GM13976 (cell line): ENCODE measurements at places on chromosomes 1 and 21.
A peak's percentile ranks its signal among the peaks of the same experiment; 100 is the strongest.

GRCh38 chr1:176691251-176692228 is 228.6 kb downstream of the PAPPA2 start:
- DNase-seq: peak; percentile 35

DNA sequence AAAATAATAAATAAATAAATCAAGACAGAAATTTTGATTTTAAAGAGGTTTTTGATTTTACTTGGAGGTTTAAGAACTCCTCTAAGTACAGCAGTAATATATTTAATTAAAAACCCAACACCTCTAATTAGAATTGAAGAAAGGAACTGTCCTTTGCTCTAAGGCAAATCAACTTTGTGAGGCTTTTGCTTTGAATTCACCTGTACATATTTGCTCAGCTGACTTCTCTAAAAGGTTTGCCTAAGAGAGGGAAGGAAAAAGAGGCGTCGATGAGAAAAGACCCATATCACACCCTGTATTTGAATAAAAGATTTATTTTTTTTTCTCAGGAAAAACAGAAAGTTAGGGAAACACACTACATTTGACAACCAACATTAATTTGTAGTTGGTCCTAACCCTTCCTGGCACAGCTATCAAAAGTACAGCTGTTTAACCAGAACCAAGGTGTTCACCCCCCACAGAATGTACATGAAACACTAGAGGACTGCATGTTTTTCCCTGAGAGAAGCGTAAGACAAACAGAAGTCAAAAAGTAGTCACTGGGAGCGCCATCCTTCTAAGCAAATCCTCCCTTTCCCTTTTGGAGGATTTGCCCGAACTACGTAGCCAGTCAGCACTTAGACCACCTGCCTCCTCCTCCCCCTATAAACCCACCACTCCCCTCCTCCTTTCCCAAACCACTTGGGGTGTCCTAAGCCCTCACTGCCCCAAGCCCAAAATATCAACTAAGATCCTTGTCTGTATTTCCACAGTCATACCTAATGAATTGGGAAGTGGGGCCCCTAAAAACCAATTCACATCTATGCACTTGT is 4.9 kb downstream of the MCL1 start:
- no peak for DNase-seq

GRCh38 chr1:8816831-8817411 is 519 bp downstream of the RERE start:
- peak; percentile 41 for DNase-seq

GRCh38 chr1:1517973-1518620 is 6.1 kb downstream of the ATAD3A start:
- DNase-seq: no peak

DNA sequence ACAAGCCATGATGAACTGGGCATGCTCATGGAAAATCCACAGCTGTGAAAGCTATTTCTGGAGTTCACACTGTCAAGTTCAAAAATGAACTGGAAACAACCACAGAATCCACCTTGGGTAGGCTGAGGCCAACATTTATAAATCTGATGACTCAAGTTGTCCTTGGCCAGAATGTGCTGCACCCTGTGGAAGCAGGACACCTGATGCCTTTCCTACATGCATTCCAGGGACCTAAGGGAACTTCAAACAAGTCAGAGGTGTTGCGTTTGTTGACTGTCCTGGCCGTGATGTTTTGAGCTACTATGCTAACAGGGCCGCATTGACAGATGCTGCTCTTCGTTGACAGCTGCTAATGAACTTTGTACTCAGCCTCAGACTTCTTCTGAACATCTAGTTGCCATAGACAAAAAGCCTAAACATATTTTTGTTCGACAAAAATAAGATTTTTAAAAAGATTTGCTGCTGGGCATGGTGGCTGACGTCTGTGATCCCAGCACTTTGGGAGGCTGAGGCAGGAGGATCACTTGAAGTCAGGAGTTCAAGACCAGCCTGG is 127.9 kb upstream of the SLC45A1 start:
- DNase-seq: no peak
